Thyroid gland (tissue), 4 donors: ENCODE measurements at places on chromosomes 13 and 19. TPM values are rescaled to one million over a fixed set of nuclear protein-coding genes. Genes with fewer than 3 reads are reported as not detected.

DNA sequence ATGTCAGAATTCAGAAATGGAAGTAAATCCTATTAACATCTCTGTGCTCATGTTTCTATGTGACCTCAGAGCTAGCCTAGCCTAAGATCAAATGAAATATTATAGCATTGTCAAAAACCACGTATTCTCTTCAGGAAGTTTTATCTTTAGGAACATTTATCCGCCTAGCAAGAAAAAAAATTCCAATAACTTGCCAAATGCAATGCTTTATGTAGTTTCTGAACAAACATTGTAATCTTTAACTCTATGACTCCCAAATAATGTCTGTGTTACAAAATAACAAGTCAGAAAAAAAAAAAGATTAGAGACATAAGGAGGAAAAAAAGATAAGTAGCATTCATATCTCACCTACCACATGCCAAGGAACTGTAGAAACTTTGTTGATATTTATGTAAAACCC, 18.4 kb upstream of the IPO5 start:
- DNase-seq, result no peak

GRCh38 chr13:83905641-83906040, 23.4 kb upstream of the SLITRK1 start:
- DNase-seq, result no peak

- no peak for DNase-seq
Observed at GRCh38 chr19:20038358-20039202, 725 bp downstream of the ZNF682 start.

DNA sequence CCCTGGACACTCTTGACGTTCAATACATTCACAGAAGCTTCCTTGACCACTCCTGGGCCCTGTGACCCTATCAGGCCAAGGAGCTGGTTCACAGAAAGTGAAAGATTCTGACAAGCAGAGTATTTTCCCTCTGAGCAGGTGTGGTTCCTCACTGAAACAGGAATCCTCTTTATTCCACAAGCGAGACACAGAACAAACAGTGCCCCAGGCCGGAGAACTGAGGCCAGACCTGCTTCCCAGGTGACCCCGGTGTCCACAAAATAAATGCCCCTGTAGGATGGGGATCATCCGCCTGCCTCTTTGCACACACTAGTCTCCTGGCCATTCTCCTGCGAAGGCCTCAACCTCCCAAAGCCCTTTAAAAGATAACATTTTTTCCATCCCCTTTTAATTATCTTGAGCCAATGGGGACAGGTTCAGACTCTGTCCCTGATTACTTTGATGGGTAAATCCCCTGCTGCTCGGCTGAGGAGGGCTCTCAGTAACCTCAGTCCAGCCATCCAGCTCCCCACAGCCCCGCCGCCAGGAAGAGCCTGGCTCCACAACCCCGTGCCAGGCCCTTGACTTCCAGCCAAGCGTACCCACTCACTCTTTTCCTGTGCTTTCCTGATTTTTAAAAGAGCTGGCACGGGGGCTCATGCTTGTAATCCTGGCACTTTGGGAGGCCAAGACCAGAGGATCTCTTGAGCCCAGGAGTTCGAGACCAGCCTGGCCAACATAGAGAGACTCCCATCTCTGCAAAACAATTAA, 129.1 kb downstream of the FOXO1 start:
- peak; percentile 80 for DNase-seq

GRCh38 chr13:50132904-50133357, 117.7 kb downstream of the KCNRG start:
- DNase-seq, result no peak

GRCh38 chr13:29438769-29439168, 156.7 kb downstream of the SLC7A1 start:
- DNase-seq, result no peak

WDR88 gene
- not detected for total RNA-seq
